ENCODE measurements at places on chromosomes 6 and 20.

GRCh38 chr20:16824664-16825063, 76.5 kb downstream of the OTOR start:
- DNase-seq = no peak

DNA sequence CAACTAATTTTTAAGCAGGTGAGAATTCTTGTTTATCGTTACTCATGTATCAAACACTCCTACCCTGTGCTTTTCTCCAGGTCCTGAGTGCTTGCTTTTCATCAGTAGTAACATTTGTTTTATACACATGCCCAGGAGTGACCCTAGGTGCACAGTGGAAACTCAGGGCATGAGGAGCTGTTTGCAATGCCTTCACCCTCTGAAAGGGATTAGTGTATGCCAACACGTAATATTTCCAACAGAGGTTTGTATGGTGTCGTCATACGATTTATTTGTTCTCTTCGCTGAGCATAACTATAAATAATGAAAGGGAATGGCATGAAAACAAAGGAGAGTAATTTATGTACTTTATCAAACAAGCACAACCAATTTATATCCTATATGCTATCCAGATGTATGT, 537.4 kb upstream of the MMS22L start:
- no peak for DNase-seq

DNA sequence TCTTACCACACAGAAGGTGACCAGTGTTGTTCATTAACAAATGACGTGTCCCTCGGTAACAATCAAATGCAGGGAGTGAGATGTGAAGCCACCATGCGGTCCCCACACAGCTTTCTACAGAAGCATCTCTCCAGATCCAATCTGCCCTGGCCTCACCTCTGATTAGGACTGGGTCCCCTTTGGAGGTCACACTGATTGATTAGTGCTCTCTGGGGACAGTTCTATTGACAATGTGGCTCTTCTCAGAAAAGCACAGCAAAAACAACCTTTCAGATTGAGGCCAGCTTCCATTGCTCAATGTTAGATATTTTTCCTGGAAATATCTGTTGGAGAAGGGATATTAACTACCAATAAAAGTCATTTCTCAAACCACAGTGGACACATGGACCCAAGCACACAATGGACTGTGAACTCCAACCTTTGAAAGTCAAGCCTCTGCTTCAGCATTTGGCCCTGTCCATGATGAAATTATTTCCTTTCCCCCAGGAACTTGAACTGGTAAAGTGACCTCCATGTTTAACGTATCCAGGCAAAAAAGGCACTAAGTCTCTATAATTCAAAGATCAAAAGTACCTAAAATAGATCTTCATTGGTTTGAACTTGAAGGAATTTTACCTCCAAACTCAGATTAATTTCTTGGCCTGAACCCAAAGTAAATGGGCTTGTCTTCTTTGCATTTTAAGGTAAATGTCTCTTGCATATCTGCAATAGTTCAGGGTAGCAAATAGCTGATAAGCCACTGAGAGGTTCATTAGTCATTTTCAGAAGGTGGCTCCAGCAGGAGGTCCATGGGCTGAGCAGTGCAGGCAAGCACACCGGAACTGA, 118.5 kb downstream of the FOXA2 start:
- DNase-seq = no peak

DNA sequence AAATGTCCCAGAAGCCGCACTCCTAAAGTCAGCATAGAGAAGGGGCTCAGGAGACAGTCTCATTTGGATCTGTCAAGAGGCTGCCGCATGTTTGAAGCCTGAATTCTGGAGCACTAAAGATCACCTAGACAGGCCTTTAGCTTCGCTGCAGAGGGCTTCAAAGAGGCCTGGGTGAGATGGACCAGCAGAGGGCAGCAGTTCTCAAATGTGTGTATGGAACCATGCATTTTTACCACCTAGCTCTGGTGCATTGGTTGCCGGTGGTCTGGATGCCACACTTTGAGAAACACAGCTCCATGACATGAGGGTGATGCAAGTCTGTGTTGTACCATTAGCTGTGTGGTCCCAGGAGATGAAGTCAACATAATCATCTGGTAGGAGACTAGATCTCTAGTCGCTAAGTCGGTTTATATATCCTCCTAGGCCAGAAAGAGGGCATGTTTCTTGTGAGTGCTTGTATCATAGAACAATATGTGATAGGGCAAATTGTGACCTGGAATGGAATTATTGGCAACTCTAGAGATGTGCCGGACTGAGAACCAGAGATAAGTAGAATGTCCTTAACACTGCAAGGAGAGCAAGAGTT, 64.8 kb downstream of the KIAA0319 start:
- DNase-seq = peak; percentile 44

- no peak for DNase-seq
Observed at GRCh38 chr6:69933239-69933638, 66.9 kb downstream of the COL19A1 start.

- DNase-seq = no peak
Observed at GRCh38 chr6:17917837-17918763, 69.3 kb downstream of the KIF13A start.

- DNase-seq = no peak
Observed at GRCh38 chr6:107156617-107157016, 41.3 kb upstream of the BEND3 start.

GRCh38 chr6:3341467-3341866, 82.7 kb downstream of the PSMG4 start:
- DNase-seq = no peak

GRCh38 chr6:5706124-5707033, 300.3 kb downstream of the NRN1 start:
- no peak for DNase-seq

DNA sequence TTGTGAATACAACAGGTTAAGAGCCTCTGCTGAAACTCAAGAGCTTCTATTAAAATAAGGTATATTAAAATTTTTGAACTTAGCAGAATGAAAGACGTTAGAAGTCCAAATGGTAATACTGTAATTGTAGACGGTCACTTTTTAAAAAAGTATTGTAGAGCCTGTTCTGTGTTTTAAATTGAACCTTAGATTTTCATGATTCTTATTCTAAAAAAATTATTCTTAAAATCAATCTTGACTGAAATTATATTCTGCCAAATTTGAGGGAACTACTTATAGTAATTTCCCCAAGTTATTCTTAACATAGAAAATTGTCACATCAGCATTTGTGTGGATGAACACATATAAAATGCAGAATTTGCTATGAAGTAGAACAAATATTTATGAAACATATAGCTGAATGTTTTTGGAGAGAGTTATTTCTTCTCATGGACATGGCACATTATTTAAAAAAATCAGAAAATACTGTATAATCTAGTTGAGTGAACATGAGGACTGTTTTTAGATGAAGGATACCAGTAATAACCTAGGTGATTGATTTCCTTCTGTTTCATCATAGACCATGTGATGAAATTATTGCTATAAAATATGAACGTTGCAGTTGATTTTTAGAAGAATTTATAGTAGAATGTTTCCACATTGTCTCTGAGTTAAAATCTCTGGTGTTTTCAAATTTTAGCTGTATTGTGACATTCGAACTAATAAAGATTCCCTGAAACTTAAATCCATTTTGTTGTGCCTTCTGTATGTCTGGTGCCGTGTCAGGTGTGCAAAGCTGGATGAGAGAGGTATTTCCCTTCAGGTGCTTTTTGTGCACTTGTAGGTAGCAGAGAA, 2.8 kb downstream of the TBPL1 start:
- no peak for DNase-seq

DNA sequence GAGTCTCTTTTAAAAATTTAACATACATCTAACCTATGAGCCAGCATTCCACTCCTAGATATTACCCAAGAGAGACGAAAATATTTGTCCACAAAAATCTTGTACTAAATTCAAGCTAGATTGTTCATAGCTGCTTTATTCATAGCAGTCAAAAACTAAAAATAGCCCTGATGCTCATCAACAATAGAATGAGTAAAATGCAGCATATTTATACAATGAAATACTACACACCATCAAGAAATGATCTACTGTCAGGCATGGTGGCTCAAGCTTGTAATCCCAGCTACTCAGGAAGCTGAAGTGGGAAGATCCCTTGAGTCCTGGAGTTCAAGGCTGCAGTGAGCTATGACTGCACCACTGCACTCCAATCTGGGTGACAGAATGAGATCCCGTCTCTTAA, 22.0 kb upstream of the SRC start:
- no peak for DNase-seq

DNA sequence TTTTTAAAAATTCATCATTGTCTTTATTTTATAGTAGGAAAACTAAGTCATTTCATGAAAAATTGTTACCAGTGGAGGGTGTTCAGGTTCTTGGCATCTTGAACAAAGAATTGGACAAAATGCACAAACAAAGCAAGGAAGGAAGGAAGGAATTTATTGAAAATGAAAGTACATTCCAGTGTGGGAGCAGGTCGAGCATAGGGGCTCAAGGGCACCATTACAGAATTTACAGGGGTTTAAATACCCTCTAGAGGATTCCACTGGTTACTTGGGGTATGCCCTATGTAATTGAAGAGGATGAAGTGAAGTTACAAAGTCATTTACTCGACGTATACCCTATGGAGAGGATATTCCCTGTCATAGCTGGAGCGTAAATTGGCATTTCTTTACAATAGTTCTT, 37.4 kb upstream of the HDAC2 start:
- DNase-seq = no peak

DNA sequence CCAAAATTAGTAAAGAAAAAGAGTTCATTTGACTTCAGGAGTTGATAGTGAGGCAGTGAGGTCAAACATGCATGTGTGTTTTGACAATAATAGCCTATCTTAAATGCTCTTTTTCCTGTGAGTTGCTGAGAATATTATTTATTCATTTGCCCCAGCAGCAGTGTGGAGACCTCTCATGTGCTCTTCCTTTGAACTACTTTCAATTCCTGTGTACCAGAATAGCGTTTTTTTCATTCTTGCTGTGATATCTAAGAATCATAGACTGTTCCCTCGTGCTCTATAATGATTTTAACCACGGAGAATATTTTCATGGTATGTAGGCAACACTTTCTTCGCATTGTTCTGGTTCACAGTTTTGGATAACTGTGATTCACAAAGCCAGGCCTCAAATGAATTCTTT, 5.2 kb downstream of the CDYL start:
- DNase-seq = no peak

GRCh38 chr6:37903351-37904340, 84.1 kb downstream of the ZFAND3 start:
- DNase-seq = no peak

GRCh38 chr6:37650071-37650481, 47.6 kb downstream of the MDGA1 start:
- no peak for DNase-seq

DNA sequence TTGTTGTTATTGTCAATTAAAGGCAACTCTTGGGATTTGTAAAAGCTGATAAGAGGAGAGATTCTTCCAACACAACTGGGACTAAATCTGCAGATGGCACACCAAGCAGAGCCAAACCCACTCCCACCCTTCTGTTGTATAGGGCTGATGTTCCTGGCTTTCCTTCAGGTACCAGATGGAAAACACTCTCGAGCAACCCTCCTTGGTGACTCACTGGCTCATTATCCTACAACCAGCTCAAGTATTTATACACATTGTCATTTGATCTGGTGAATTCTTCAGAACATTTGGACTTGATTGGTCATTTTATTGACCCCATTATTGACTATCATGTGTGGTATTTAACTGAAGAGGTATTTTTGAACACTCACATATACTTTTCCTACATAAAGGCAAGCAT, 190.3 kb upstream of the PCSK2 start:
- no peak for DNase-seq

DNA sequence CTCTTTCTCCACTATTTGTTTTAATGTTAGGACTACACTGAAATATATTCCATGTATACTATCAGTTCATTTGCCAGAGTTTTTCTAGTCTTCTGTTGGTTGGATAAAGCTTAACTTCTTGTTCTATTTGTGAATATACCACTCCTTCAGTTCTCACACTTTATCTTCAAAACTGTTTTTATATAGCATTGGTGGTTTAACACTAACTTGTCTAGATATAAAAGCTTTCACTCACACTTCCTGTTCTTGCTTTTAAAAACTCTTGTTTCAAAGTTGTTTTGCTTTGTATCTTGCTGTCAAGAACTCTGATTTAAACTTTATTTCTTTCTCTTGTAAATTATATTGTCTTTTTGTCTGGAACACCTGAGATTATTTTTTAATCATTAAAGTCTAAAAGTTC, 226.8 kb upstream of the TENT5A start:
- no peak for DNase-seq

DNA sequence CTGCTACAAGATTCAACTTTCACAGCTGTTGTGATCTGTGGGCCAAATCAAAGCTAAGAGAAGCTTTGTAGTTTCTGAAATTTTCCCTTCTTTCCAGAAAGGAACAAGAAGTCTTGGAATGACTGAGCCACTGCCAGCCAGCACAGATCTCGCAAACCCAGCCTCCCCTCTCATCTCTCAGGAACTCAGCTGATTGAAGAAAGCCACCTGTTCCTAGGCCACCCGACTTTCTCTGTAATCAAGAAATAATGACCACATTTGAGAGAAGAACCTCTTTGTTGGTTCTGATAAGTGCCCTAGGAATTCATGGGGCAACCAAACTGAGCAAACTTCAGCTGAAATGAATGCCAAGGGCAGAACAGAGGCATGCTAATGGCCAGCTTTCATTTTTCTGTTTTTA, 61.7 kb downstream of the HDGFL1 start:
- DNase-seq = no peak

DNA sequence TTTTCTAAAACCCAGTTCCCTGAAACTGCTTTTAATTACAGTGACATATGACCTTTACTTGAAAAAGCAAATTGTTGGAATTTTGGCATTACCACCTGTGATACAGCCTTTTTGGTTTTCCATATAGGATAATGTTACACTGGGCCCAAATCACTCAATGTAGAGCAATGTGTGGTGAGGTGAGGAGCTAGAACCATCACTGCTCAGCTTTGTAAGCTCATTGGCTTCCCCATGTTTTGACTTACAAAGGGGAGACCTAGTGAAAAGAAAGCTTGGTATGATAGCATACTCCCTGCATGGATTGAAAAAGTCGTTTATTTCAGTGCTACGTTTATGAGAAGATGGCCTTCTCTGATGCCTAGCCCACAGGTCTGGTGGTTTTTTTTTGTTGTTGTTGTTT, 470.4 kb upstream of the EPHA7 start:
- DNase-seq = no peak

- DNase-seq = no peak
Observed at GRCh38 chr20:59966428-59966827, 8.2 kb downstream of the CDH26 start.
